Non-pigmented ciliary epithelial cell (primary cell): ENCODE measurements at places on chromosomes 1 and 21.

GRCh38 chr1:50333595-50333974 lies 89.7 kb downstream of the DMRTA2 start:
- no peak for DNase-seq

DNA sequence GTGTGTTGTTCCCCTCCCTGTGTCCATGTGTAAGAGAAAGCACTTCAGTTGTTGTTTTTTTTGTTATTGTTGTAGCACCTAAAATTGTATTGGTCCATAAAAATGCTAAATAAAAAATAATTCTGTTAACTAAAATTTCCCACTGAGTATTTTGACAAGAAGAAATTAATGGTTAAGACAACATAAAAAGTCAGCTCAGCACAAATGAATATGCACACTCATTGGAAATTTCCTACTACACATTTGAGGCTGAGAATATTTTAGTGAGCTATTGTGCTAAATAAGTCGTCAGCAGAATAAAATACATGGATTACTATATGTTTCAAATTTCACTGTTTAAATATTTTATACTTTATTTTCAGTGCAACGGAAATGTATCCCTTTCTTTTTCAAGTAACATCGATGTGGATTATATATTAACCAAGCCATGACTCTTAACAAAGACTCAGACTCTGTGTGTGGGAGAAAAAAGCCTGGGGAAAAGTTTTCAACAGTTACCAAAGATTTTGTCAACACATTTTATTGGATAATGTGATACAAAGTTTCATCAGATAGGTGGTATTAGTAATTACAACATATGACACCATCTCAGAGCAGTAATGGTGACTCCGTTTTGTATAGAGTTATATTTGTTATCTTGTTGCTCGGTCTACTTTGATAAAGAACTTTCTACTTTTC lies 63.4 kb downstream of the LYPLAL1 start:
- no peak for DNase-seq

- DNase-seq = no peak
These were observed 68.1 kb upstream of the AK4 start for GRCh38 chr1:65079941-65080340.

DNA sequence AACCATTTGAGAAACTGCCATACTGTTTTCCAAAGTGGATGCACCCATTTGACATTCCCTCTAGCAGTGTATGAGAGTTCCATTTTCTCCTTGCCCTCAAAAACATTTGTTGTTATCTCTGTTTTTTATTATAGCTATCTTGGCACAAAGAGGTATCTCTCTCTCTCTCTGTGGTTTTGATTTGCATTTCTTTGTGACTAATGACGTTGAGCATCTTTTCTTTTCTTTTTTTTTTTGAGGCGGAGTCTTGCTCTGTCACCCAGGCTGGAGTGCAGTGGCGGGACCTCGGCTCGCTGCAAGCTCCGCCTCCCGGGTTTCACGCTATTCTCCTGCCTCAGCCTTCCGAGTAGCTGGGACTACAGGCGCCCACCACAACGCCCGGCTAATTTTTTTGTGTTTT lies 17.4 kb upstream of the ZMYM6 start:
- no peak for DNase-seq

- no peak for DNase-seq
These were observed 7.8 kb downstream of the C1orf141 start for GRCh38 chr1:67126974-67127373.

DNA sequence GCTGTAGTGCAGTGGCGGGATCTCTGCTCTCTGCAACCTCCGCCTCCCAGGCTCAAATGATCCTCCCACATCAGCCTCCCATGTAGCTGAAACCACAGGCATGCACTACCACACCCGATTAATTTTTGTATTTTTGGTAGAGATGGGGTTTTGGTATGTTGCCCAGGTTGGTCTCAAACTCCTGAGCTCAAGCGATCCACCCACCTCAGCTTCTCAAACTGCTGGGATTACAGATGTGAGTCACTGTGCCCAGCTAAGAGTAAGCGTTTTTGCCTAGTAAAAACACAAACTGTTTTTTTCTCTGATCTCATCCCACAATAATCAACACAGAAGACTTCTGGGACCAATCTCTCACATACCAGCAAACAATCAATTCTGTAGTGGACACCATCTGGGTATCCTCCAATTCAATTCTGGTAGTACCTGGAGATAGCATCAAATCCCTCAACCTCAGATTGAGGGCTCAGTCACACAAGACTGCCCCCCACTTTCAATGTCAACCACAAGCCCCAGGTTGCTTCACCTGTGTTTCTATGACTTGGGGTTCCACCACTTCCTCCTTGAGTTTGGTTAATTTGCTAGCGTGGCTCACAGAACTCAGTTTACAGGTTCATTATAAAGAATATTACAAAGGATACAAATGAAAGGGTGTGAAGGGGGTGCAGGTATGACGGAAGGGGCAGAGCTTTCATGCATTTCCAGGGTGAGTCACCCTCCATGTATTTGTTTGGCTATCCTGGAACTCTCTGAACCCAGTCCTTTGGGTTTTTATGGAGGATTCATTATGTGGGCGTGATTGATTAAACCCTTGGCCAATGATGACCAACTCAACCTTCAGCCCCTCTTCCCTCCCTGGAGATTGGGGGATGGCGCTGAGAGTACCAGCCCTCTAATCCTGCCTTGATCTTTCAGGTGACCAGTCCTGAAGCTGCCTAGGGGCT lies 40.0 kb upstream of the RHOU start:
- no peak for DNase-seq

DNA sequence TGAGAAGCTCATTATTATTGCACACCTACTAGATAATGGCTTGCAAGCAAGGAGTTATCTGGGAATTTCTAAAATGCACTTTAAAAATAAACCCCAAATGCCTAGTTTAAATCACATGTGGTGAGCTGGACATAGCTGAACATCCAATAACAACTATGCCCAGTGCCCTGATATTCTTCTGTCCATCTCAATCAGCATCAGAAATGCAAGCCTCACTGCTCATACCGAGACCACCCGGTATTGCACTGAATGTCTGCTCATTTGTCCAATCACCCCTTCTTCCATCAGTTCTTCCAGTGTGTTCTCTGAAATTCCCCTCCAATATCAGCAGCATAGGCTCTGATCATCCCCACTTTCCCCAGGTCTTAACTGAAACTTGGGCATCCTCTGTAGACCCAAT lies 383.8 kb downstream of the DSCAM start:
- DNase-seq = no peak

DNA sequence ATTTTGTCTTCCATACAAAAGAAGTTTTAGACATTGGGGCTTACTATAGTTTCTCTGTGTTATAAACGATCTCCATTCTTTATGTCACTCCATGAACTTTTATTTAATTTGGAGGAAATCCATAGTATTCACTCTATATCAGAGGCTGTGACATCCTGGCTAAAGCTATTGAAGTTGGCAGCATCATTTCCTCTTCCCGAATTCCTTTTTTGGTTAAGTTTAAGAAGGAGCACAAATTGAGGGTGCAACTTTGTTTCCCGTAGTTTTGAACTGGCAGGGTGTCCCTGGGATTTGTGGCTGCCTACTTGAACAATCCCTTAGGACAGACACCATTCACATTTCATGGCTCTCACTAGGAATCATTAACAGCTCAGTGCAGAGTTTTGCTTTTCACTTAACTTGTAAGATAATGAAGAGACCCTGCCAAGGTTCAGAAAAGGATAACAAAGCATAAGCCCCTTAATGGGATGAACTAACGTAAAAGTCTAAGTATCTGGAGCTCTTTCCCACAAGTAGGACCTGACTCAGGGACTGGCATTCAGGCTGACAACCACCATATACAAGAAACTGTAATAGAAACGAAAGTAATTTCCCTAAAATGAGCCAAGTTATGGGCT lies 13.9 kb downstream of the S1PR1 start:
- DNase-seq = no peak

DNA sequence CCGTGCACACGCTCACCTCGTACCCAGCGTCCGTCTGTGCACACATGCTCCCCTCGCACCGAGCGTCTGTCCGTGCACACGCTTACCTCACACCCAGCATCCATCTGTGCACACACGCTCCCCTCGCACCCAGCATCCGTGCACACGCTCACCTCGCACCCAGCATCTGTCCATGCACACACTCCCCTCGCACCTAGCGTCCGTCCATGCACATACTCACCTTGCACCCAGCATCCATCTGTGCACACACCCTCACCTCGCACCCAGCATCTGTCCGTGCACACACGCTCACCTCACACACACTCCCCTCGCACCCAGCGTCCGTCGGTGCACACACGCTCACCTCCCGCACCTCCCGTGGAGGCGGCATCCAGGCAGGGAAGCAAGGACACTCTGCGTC lies 24.4 kb upstream of the COL18A1 start:
- no peak for DNase-seq

GRCh38 chr1:92949937-92950817 lies 11.1 kb downstream of the DIPK1A start:
- no peak for DNase-seq

GRCh38 chr1:228337031-228337564 lies 69.5 kb downstream of the TRIM11 start:
- no peak for DNase-seq

- no peak for DNase-seq
These were observed 156.7 kb downstream of the DMRTA2 start for GRCh38 chr1:50266509-50266908.

DNA sequence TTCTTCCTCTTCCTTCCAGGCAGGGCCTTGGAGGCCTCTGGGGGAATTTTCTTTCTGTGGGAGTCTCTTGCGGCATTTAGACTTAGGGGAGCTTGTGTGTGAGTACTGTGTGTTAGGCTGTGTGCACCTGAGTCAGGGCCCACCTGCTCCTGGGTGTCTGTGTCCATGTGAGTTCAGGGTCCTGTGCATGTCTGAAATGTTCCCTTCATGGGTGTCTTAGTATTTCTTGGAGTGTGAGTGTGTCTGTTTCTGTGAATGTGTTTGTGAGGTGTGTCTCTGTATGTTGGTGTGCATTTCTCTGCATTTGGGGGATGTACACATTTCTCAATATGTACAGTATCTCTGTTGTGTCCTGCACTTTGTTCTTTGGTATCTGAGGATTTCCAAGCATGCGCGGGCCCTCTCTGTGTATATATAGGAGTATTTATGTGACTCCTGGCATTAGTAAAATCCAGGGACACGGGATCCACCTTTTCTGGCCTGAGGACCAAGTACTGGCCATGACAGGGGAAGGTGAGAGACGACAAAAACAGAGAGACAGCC lies 2.4 kb downstream of the TFAP2E start:
- DNase-seq = no peak

GRCh38 chr1:55412060-55412459 lies 196.9 kb upstream of the USP24 start:
- DNase-seq = no peak

DNA sequence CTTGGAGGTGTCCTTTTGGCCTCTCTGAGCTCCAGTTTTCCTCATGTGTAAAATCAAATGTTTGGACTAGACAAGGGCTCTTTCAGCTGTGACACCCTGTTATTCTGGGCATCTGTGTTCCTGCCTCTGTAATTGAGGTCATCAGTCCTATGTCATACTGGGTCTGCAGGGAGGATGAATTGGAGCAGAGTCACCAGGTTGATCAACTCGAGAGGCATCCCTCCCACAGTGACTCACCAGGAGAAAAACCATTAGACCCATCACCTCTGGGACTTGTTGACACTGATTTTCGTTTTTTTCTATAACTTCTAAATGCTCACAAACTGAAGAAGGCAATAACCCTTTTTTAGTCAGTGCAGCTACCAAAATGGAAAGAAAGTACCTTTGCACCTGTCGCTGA lies 82.2 kb downstream of the ST6GALNAC5 start:
- no peak for DNase-seq

GRCh38 chr1:53410701-53411100 lies 48.5 kb upstream of the DMRTB1 start:
- no peak for DNase-seq

DNA sequence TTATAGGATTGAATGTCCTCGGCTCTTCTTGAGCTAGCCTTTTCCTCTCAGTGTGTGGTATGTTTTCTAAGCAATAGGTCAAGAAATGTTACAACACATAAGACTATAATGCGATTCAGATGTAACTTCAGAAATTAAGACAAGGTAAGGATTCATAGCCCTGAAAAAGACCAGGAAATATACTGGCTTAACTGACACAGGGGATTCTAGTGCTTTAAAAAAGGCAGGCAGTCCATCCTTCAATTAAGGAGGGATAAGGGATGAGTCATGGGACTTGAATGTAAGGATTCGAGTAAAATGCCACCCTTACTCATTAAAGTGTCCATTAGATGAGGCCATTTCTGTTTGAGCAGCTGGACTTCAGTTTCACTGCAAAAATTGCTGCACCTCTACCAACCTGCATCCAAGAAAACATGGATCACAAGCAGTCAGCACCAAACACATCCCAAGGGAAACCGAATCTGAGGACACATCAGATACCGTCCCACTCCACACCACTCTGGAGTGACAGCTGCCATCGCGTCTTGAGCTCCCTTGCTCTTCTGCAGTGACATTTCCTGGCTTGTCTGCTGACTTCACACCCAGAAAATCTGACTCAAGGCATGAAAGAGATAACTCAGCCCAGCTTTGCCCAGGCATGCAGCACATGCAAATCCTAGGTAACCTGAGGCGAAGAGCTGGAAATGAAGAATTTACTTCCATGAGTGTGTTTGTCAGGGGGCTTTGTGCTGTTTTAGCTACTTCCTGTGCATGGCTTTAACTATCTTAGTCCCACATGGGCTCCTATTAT lies 37.8 kb downstream of the NGF start:
- no peak for DNase-seq
